ENCODE measurements at places on chromosomes 16 and 17.

GRCh38 chr17:71260366-71260940, 860.4 kb upstream of the SOX9 start:
- no peak for DNase-seq

- DNase-seq = no peak
These were observed 66.1 kb downstream of the MYO18A start for GRCh38 chr17:29114141-29114540.

GRCh38 chr17:82036634-82037091, 834 bp downstream of the DCXR start:
- no peak for DNase-seq

DNA sequence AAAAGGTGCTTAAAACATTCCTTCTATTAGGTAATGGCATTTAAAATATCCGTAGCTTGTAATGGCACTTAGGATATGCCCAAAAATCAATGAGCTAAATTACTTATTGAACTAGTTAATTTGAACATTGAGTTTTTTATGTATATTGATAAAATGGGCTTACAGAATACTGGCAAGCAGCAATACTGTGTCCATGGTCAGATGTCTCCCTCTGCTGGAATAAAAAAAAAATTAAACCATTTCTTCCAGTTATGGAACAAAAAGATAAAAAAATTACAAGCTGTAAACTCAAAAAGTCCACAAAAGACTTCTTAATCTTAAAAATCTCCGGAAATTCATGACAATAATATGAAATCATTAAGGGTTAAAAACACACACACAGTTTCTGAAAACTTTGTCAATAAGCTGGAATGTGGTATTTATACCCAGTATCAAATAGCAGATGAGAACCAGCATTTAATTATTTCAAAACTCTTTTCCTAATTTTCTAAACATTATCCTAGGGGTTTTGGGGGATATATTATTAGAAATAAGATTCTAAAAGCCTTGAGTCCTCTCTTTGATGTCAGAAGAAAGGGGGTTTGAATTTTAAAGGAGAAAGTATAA, 21.5 kb upstream of the PSMD7 start:
- DNase-seq = no peak

- no peak for DNase-seq
These were observed 93.8 kb downstream of the SALL1 start for GRCh38 chr16:51057102-51057793.

- DNase-seq = no peak
These were observed 37.1 kb downstream of the NUP93 start for GRCh38 chr16:56767024-56767423.

DNA sequence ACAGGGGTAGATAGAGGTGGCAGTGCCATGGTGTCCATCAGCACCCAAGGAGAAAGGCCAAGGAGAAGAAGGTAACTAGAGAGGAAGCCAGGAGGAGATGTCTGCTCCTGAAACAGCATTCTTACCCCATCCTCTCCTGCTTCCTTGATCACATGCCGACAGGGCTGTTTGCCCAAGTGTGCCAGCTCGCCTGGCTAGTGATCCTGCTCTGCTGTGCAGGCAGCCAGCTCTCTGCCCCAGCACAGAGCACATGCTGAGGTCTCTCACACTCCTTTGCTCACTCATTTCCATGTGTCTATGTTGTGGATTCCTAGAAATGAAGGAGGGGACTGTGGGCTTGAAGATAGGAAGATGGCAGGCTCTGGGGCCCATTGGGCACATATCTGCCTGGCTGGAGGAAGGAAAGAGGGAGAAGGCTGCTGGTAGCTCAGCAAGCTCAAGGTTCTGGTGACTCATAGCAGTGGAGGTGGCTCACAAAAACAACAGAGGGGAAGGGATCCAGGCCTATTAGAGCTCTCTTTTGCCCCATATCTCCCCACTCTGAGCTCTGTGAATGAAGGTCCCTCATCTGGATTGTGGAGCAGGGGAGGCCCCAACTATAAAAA, 54.3 kb downstream of the NEUROD2 start:
- no peak for DNase-seq

GRCh38 chr16:7487574-7488323, 155.1 kb downstream of the RBFOX1 start:
- no peak for DNase-seq

GRCh38 chr17:79220201-79220712, 145.6 kb downstream of the ENGASE start:
- DNase-seq = no peak

DNA sequence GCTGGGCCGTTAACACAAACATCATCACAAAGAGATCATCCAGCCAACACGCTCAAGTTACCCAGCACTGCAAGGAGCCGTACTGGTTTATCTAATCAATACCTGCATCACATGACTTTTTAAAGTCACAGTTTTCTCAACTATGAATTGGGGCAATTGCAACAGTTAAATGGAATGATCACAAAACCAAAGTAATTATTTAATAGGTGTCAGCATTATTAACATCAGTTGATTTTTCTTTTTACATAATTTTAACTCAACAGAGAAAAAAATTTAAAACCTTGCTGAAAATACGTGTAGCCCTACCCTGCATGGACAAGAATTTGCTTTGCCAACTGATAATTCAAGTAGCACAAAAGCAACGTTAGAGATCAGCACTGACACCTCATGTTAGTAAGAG, 95.7 kb upstream of the SOX9 start:
- DNase-seq = no peak

- DNase-seq = no peak
These were observed 141.0 kb downstream of the CBLN1 start for GRCh38 chr16:49140618-49141017.

- no peak for DNase-seq
These were observed 568 bp downstream of the GAS2L2 start for GRCh38 chr17:35752471-35752870.

DNA sequence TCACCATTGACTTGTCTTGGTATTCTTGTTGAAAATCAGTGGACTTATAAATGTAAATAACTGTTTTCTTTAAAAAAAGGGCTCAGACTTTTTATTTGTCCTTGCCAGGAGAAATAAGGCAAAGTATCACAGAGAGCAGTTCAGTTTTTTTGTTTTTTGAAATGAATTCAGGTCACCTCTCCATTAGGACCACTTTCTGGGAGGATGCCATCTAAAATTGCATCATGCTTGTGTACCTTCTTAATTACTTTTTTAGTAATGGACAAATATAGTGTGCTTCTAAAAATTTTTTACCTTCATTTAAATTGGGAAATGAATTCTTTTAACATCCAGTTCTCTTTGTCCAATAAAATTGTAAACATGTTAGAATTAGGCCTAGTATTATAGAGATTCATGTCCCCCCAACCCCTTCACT, 210.0 kb downstream of the BCAS3 start:
- DNase-seq = no peak

- DNase-seq = no peak
These were observed at the start of gene SCNN1B for GRCh38 chr16:23302045-23302956. Gene SCNN1B, plus strand, starts transcription at chr16:23302302. Its CDS starts 46,298 bp downstream, at chr16:23348600.

DNA sequence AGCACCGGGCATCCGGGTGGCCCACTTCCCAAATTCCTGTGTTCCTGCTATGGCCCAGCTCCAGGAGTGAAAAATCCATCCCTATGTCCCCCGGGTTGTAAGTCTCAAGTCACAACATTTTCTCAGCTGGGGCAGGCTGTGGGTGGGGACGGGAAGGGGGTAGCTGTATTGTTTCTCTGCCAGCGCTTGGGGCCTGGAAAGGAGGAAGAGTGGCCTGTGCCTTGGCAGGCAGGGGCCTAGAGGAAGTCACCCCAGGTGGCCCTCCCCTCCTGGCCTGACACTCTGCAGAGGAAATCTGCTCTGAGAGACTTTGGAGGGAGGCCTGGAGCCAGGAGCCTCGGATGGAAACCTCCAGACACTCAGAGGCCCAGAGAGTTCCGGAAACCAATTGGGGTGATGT, 10.6 kb upstream of the SCN4A start:
- no peak for DNase-seq

DNA sequence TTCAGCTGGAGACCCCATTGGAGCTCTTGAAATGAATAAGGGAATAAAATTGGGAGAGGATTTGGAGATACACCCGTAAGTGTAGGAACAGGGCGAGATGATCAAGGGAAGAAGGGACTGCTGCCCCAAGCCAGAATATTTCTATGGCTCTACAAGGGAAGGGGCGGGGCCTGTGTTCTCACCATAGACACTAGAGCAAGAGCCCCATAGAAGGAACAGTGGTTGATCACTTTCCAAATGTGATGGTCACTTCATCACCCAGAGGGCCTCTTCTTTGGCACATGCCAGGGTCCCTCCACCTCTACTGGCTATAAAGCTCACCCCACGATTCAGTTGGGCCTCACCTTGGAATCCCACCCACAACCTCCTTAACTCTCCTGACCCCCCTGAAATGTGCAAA, 25.0 kb downstream of the GPRC5B start:
- DNase-seq = no peak

- no peak for DNase-seq
These were observed 275.5 kb upstream of the N4BP1 start for GRCh38 chr16:48885471-48885870.

GRCh38 chr16:74842413-74842812, 67.8 kb upstream of the FA2H start:
- DNase-seq = no peak

DNA sequence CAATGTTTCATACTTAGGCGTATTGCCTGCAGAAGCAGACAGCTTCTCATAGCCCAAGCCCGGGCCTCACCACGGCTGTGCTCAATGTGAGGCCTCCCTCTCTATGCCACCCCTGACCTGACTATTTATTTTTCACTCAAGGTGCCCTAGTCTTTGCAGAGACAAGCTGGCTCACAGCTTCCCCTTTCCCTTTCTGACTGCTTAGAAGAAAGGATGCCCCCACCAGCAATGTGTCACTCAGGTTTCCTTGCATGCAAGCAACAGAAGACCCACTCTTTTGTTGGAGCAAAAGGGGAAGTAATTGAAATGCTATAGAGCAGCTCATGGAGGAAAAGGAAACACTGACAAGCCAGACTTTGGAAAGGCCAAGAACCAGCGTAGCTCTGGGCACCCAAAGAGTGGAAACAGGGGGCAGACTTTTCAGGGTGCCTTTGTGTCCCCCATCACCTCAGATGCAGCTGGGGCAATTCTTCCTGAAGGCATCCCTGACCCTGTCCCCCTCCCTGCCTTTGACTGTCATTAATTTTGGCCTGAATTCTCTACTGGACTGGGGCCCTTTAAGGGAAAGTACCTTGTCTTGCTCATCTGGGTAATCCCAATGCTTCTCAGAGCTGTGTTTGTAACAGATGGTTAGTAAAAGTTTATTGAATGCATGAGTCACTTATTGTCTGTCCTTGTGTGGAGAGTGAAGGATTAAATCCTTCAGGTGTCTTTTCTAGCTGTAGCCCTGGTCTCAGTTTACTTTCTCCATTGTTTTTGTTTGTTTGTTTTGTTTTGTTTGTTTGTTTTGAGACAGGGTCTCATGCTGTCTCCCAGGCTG, 17.8 kb downstream of the RGS9 start:
- no peak for DNase-seq

DNA sequence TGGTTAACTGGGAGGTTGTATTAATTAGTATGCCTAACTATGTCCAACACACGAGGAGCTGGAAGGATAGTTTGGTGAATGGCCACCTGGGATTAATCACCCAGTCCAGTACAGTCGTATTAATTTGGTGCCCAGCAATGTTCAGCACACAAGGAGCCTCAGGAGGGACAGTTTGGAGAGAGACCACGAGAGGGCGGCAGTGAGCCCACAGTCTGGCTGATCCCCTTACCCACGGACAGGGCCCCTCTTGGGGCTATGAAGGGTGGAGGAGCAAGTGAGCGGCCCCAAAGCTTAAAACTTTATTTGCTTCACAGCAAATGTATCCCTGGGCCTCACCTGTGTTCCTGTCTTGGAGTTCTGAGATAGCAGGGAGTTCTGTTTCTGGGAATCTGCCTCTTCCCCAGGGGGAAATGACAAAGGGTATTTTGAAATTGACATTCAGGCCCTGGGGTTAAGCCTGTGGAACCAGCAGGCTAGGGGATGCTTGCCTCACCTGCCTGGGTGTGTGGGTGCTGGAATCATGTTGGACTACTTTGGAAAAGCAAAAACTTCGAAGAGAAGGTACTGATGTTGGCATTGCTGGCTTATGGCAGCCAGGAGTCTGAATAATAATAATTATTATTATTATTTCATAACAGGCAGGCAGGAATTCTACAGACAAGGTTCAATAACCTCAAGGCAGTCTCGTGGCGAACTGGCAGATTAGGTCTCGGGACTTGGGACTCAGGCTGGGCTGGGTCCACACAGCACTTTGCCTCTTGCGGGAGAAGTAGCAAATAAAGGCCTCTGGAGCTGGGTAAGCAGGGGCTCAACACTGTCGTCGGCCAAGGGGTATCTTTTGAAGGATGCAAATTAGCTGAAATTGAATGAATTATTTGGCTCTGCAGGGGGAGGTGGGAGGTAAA, 227.6 kb upstream of the ASIC2 start:
- DNase-seq = no peak

- no peak for DNase-seq
These were observed 134.2 kb upstream of the CIBAR2 start for GRCh38 chr16:85246473-85246872.

GRCh38 chr17:57422574-57423164, 166.3 kb downstream of the MSI2 start:
- no peak for DNase-seq

- DNase-seq = no peak
These were observed 21.2 kb upstream of the MON1B start for GRCh38 chr16:77169650-77170236.

DNA sequence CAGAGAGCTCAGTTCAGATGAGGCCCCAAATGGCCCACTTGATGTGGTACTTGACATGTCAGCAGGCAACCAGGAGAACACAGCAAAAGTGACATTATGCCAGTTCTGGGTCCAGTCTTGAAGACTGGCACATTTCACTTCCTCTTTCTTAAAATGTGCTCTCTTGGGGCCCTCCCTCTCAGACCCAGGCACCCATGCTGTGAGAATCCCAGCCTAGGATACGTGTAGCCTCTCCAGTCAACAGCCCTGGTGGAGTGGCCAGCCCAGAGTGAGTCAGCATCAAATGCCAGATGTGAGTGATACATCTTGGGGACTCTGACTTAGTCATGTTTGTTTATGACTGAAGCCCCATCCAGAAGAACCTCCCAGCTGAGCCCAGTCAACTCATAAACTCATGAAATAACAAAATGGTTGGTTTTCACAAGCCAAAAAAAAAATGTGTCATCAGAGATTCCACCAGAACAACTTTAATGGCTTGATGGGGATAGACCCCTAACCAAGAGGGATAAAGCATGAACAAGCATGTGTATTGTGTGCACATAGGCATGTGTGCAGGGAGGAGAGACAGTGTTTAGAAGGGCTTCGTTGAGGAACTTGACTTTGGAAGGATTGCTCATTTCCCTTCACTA, 82.5 kb upstream of the TNRC6C start:
- no peak for DNase-seq

DNA sequence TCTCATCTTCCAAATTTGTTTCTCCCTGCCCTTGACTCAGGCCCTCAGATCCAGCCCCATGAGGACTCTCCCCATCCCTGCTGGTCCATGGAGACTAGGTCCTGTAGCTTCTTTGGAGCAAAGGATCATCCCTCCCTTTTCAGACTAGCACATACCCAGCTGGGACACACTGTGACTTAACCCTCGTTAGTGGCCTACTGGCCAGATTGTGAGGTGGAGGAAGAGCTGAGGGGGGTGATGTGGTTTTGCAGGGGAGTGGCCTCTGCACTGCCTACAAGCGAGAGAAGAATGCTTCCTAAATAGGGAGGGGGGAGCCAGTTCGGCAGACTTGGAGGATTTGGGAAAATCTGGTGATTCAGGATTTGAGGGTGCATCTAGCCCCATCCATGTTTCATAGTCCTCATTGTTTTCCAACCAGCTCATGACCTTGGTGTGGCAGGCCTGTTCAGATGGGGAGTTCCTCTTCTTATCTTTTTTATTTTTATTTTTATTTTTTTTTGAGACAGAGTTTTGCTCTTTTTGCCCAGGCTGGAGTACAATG, 47.8 kb upstream of the SLC47A1 start:
- DNase-seq = no peak
